Amniotic stem cell (primary cell): ENCODE measurements at places on chromosomes 7 and 10.

GRCh38 chr7:155962968-155963300 is 150.7 kb upstream of the SHH start:
- DNase-seq, result no peak

DNA sequence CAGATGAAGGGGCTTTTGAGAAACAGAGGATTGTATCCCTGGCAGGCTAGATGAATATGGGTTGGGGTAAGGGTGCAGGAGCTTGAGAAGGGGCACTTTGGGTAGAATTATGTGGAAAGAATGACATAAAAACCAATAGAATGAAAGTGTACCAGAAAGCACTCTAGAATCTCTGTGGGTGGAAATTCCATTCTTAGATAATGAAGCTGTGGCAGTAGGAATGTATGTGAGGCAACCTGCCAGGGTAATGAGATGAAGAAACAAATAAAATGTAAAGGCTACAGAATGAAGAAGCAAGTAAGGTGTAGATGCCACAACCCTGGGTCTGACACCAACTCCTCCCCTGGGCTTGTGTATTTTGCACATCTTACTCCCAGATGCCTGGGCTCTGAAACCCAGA is 16.8 kb downstream of the NOBOX start:
- peak; percentile 14 for DNase-seq

- DNase-seq, result no peak
Measured at GRCh38 chr7:80654887-80655340, 16.5 kb downstream of the CD36 start.

- no peak for DNase-seq
Measured at GRCh38 chr7:28330384-28331070, 81.8 kb upstream of the CREB5 start.

- DNase-seq, result peak; percentile 95
Measured at GRCh38 chr10:126199221-126199998, 188.9 kb downstream of the ADAM12 start.

DNA sequence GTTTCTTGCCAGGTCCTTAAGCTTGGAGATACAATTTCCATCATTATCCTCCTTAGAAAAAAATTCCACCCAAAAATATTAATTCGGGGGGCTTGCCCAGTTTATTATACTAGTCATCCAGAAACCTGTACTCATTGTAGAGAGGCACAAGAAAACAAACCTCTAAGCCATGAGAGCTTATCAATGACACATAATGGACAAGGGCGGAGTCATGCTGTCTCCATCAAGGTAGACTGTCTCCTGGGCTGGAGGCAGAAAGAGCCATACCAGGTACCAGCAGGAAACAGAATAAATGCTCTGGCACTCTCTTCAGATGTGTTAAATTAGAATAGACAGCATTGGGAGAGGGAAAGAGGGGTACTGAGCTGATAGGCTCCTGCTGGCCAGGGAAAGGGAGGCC is 69.8 kb upstream of the GSDME start:
- DNase-seq, result no peak

DNA sequence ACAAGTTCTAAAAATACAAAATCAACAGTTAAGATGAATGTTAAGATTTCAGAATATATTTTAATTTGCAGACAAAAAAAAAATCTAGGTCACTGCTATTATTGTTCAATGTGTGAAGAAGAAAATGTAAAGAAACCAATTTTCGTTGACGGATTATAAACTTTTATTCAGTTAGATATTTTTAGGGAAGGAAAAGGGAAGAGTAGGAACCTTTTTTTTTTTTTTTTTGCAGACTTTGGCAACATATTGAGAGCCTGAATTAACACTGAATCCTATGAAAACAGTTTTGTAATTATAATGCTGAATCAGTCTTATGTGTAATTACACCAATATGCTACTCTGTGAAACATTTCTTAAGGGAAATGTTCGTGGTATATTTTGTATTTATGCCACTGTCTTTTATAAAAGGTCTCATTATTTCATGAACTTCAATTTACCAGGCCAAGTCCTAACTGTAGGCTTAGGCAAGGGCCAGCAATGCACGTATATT is 106.3 kb downstream of the ST8SIA6 start:
- no peak for DNase-seq

DNA sequence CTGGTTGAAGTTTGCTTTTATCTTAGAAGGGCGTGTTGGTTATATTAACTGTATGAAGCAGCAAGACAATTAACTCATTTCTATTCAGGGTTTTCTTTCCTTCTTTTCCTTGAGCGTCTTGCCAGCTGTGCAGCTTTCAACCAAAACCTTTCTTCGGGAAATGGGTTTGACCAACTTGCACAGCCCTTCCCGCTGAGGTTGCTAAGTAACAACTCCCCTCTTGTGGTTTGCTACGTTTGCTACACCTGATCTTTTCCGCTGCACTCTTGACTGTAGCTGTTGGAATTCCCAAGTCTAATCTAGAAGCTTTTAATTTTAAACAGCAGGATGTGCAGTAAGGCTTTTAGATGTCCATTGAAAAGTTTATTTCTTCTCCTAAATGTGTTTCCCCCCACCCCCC is 116.9 kb downstream of the CDCA7L start:
- DNase-seq, result no peak

- DNase-seq, result no peak
Measured at GRCh38 chr10:46301721-46302479, 15.1 kb downstream of the ANTXRL start.

- DNase-seq, result no peak
Measured at GRCh38 chr10:43071865-43072650, 4.8 kb upstream of the RET start.

DNA sequence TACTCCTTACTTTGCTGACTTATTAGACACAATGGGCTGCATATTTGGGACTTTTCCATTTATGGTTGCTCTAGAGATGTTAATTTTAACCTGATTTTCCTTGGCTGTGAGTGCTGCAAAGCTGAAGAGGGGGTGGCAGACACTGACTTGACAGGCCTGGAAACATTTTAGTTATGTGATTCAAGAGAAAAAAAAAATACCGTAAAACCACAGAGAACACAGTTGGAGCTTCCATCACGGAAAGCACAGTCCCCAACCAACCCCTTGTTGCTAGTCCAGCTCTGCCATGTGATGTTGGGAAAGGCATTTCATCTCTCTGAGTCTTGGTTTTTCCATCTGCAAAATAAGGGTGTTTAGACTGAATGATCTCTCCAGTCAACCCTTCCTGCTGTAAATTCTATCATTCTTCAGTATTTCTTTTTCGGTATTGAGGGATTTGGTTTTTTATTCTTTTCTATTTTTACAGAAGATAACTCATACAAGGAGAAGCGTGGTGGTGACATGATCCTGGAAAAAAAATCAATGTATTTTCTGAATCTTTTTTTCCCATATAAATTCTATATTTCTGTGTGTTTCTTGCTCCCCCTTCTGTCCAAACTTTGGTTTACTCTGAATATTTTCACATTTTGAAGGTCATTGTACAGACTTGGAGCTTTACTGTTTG is 246.1 kb downstream of the REEP3 start:
- DNase-seq, result no peak

- DNase-seq, result no peak
Measured at GRCh38 chr7:80950550-80950967, 31.7 kb upstream of the SEMA3C start.

DNA sequence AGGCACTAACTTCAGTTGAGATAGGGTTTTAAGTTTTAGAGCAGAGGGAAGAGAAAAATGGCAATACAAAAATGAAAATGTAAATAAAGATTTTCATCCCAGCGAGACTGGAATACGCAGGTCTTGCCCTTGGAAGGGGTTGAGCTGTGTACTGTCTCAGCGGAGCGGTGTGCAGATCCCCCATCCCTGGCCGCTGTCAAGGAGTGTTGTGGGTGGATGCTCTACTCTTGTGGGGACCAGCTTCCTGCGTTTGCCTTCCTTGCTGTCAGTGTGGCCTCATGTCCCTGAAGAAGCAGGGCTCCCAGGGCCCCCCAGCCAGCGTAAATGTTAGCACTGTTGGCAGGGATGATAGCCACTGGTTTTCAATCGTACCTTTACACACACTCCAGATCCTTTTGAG is 249.7 kb upstream of the PITRM1 start:
- DNase-seq, result no peak

DNA sequence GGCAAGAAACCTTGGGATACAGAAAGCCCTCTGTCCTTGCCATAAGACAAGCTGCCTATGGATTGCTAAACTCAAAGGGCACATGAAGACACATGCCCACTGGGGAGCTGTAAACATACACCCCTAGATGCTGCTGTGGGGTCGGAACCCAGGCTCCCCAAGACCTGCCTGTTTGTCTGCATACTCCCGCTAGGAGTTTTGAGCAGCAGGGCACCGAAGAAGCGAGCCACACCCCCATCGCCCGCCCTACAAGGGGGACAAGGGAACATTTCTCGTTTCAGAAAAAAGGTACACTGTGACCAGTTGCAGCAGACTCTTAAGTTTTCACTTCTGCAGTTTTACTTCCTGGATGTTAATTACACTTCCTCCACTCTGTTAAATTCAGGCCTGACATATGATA is 680.2 kb upstream of the GHITM start:
- no peak for DNase-seq

GRCh38 chr7:24764972-24765744 is 7.9 kb upstream of the GSDME start:
- DNase-seq, result no peak

DNA sequence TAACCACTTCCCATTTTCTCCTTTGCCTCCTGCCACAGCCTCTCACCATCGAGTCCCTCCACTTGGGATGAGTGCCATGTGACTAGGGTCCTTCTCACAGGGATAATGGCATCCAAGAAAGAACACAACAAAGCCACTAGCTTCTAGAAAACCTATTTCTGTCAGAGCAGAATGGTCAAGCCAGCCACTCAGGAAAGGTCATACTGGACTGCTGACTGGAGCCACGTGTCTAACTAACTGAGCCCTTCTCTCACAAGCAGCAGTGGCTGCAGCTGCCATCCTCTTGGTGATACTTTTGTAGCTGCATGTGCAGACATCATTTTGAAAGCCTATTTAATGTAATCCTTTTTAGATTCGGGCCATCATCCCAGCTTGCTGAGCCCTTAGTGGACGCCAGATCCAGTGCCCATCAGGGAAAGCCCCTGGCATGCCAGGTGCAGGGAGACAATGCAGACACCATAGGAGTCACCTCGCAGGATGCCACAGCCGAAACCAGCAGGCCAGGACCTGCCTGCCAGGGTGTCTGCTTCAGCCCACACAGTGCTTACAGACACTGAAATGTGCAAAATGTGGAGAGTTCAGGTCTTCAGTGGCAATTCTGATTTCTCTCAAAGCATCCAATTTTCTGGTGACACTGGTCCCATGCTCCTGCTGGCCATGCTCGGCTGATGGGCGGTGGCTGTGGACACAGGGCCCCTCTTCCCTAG is 98.3 kb upstream of the DDC start:
- no peak for DNase-seq

- DNase-seq, result no peak
Measured at GRCh38 chr10:43237631-43238446, 29.0 kb downstream of the RASGEF1A start.

DNA sequence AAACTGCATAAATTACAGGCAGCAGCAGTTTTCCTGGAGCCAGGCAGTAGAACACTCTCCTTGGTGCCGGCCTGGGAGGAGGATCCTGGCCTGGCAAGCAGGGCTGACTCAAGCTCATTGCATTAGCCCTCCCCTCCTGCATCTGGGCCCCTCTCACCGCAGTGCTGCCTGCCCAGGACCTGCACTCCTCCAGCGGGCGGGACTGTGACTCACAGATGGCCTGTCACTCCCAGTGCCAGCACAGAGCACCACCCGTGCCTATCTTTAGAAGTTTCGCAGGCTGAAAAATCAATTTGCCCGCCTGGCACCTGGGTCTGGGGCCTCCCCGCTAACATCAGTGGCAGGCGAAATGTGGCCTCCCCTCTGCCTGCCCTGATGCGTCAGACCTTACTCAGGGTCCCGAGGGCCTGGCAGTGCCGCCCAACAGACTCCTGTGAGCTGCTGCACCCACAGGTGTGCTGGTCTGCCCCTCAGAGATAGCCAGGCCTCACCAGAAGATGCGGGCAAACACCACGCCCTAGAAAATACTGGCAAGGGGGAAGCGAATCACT is 123.8 kb downstream of the KCNMA1 start:
- DNase-seq, result peak; percentile 89

- no peak for DNase-seq
Measured at GRCh38 chr10:93859049-93859655, 34.6 kb upstream of the SLC35G1 start.

- no peak for DNase-seq
Measured at GRCh38 chr10:24898501-24898900, 53.9 kb downstream of the PRTFDC1 start.

- DNase-seq, result no peak
Measured at GRCh38 chr10:132538790-132539421, 1.3 kb downstream of the INPP5A start.

DNA sequence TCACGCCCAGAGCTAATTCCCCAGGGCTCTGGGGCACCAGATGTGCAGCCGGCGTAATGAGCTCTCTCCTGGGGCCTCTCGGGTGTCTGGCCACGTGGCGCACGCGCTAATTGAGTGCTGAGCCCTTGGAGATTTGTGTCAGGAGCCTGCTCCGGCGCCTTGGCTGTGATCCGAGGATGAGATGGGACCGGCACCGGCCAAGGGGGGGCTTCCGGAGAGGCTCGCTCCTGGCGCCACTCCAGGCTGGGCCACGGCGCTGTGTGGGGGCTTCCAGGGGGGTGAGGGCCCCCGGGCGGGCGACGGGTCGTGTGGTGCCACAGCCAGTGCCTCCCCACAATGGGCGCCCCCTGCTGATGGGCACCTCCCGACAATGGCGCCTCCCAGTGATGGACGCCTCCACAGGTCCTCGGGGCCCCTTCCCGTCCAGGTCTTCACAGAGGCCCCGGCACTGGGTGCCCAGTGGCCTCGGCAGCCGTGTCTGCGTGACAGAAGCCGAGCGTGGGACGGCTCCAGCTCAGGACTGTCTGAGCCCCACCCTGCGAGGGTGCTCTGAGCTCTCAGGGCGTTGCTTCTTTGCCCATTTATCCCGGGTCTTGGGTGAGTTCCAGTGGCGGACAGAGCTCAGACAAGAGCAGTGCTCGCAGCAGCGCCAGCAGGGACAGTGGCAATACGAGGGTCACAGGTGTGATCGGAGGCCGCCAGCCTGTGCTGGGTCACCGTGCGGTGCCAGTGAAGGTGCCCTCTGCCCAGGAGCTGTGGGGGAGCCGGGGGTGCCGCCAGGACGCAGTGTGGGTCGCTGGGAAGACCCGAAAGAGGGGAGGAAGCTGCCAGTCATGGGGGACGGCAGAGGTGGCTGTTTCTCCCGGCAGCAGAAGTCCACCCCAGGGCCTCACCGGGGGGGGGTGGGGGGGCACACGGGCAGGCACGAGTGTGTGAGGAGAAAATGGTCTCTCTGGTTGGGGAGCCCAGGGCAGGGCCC is 8.2 kb upstream of the NKX6-2 start:
- DNase-seq, result no peak
